ENCODE measurements at places on chromosomes 11 and 22.

DNA sequence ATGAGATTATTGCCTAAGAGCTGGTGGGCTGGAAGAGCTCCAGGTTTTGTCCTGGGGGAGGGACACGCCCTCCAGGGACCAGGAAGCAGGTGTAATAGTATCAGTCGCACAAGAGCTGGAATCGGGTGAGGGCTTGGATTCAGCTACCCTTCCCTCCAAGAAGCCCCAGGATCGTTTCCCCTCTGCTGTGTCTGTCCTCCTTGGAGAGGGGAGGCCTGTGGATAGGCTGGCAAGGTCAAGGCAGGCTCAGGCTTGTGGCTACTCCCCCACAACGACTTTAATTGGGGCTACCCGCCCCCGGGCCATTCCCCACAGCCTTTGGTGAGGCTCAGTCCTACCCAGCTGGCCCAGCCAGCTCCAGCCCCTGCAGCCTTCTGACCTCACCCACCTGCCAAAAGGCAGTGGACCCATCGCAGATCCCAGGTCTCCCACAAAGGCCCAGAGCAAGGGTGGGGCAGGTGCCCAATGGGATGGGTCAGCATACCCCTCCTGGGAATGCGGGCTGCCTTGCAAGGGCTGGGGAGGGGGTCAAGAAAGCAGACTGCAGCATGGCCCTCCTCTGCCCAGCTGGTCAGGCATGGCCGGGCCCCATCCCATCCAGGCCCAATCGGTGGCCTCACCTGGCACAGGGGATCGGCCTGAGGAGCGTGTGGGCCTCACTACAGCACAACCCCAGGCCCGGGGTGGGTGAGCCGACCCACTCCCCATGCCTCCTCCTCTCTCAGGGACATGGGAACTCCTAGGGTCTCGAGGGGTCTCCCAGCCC, 1.0 kb downstream of the CTSD start:
- DNase-seq, result no peak

DNA sequence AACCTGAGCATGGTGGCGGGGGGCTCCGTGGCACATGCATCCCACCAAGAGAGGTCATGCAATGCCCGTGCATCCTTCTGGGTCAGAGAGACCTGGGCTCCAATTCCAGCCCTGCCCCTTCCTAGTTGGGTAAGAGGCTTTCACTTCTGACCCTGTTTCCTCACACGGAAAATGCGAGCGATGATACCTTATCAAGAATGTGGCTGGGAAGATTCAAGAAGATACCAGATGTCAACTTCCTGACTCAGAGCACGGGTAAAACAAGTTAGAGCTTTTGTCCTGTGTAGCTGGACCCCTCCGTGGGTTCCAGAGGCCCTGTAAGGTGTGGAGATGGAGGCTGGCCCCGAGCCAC, 8.7 kb upstream of the DGKZ start:
- DNase-seq, result no peak

DNA sequence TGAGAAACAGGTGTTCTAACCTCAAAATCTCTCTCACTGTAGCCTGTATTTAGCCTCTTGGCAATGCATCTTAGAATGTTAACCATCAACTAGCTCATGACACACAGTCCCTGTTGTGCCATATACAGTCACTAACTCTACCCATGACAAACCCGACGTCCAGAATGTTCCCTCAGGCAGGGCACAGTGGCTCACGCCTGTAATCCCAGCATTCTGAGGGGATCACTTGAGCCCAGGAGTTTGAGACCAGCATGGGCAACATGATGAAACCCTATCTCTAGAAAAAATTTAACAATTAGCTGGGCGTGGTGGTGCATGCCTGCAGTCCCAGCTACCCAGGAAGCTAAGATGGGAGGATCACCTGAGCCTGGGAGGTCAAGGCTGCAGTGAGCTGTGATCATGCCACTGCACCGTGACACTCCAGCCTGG, 18.2 kb upstream of the CCDC34 start:
- no peak for DNase-seq

GRCh38 chr11:47101406-47101805, 75.3 kb downstream of the ARFGAP2 start:
- DNase-seq, result no peak

DNA sequence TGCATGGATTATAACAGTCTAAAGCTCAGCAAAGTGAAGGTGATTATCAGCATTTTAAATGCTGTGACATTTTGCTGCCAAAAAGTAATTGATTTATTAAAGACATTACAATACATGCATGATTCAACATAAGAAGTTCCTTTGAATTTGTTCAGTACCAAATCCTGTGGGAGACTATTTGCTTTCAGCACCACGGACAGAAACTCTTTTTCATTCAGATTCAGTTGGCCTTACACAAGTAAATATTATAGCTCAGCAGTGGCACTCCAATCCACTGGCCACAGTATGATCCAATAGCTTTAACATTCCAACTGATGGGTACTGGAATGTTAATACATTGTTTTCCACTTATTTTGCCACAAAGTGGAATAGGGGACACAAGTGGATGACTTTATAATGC, 806.7 kb downstream of the NTM start:
- DNase-seq, result no peak

GRCh38 chr11:128420265-128420664, 167.1 kb downstream of the ETS1 start:
- no peak for DNase-seq

DNA sequence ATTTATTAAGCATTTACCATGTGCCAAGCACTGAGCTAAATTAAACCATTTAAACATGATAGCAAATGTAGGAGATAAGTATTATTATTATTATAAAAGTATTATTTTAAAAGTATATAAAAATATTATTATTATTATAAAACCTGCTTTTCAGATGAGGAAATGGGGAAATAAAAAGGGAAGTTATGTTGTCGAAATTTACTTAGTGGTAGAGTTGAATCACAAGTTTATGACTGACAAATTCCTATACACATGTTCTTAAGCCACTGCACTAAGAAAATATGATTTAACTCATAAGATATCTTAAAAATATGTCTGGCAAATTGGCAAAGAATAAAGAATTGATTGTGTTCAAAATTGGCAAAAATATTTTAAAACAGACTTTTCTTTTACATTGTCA, 53.8 kb downstream of the CASP12 start:
- no peak for DNase-seq

DNA sequence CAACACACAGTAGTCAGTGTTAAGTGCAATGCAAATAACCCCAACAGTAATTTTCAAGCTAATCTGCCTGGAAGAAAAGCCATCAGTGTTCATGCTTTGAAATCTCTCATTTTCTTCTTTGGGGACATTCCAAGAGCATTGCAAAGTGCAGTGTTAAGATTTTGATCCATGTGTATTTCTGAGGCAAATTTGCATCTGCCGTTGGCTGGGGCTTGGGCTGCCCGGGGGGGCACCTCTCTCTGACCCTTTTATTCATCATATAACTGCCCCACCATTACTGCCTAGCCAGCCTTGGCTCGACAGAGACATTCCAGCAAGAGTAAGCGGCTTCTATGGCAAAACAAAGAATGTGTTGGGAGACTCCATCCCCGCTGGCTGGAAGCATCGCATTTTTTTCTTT, 483.5 kb downstream of the BRD1 start:
- no peak for DNase-seq

- DNase-seq, result no peak
Observed at GRCh38 chr11:111573821-111574249, 28.4 kb upstream of the SIK2 start.

- DNase-seq, result no peak
Observed at GRCh38 chr11:32416301-32416700, 19.0 kb downstream of the WT1 start.

- peak; percentile 98 for DNase-seq
Observed at GRCh38 chr11:65111744-65112545, at the start of gene TM7SF2. TM7SF2 (plus strand) TSS chr11:65111872; CDS start chr11:65112016, 144 bp downstream.

DNA sequence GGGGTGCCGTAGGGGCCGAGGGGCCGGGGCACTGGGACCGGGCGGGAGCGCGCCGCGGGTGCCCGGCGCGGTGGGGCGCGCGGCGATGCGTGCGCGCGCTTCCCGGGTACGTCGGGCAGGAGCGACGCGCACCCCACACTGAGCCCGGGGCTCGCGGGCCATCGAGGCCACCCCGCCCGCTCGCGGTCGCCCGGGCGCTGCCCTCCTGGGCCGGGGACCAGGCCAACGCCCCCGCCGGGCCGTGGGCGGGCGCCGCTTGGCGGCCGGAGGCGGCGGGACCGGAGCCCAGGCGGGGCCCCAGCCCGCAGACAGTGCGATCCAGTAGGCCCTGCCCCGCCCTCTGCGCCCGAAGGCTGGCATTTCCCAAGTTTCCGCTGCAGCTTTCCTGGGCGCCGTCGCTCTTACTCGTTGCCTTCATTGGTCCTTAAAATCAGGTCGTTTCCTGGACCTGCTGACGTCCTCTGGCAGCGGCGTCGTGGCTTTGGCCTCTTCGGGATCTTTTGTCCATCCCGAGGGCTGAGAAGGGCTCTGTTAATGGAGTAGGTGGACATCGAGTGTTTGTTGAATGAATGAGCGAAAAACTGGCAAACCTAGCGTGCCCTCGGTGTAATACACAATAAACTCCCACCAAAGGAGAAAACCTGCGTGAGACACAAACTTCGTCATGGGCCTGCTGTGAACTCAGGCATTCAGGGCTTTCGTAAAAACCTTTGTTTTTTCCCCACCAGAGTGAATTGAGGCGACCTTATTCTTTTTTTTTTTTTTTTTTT, 638 bp downstream of the PARVA start:
- DNase-seq, result peak; percentile 14

DNA sequence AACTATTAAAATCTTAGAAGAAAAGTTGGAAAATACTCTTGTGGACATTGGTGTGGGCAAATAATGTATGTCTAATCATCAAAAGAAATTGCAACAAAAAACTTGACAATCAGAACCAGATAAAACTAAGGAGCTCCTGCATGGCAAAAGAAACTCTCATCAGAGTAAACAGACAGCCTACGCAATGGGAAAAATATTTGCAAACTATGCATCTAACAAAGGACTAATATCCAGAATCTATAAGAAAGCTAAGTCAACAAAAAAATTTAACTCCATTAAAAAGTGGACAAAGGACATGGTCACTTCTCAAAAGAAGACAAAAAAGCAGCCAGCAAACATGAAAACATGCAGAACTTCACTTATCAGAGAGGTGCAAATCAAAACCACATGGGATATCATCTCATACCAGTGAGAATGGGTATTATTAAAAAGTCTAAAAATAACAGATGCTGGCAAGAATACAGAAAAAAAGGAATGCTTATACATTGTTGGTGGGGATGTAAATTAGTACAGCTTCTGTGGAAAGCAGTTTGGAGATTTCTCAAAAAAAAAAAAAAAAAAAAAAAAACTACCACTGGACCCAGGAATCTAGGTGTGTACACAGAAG, 99.7 kb upstream of the TOP3B start:
- no peak for DNase-seq

DNA sequence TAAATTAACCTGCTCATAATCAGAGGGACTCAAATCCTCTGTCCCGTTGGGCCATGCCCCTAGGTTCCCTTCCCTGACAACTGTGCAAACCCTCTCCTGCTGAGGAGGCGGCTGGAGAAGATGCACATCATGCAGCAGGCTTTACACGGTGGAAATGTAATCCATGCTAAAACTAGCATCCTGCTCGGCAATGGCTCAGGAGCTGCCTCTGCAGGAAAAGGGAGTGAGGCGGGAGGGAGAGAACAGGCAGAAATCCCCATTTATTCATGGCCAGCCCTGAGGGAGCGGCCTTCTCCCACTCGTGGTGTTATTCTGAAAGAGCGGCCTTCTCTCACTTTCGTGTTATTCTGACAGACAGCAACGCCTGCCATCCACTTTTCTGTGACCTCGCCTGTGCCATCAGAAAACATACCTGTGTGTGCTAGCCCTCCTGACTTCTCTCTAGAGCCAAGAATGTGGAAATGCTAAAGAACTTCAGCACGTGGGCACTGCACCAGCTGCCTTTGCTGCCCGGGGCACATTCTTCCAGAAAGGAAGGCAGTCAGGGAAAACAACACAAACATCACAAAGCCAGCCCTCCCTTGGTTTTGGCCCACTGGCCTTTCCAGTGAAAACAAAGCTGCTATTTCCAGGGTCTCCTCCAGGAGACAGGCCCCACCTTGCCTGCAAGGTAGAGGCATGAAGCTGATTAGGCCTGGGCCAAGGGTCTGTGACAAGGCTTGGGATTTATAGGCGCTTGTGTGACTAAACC, 62.9 kb upstream of the BID start:
- no peak for DNase-seq

- no peak for DNase-seq
Observed at GRCh38 chr11:79331203-79331901, 109.5 kb downstream of the TENM4 start.

GRCh38 chr11:20011307-20011951, 148.8 kb downstream of the DBX1 start:
- no peak for DNase-seq

- DNase-seq, result no peak
Observed at GRCh38 chr11:3823303-3823702, 14.9 kb downstream of the PGAP2 start.

DNA sequence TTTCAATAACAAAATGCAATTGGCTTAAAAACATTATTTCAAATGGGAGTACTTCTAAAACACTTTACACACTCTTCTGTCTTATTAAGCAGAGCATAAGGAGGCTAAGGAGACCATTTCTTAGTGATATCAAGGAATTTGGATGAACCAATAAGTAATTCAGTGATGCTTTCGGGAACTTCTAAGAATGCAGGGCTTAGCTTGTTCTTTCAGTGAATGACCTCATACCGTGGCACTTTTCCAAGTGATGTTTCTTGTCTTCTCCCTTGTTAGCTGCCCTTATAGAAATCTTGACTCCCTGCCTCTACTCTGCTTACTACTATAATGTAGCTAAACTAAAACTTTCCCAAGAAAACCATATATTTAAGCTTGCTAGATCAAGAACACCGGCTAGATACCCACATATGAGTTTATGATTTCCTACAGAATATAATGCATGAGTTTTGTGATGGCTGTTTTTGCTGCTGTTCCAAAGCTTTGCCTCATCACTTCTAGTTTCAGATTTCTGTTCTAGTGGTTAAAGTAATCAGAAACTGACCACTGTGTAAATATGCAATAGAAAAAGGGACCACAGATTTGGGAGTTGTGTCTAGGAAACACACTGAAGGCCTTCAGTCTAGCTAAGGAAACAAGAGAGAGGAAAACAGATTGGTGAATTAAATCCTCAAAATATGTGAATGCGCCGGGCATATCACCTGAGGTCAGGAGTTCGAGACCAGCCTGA, 37.5 kb upstream of the STK33 start:
- no peak for DNase-seq

- DNase-seq, result no peak
Observed at GRCh38 chr11:35507688-35508087, 17.7 kb downstream of the PAMR1 start.

GRCh38 chr11:116870054-116870453, 32.6 kb upstream of the APOA1 start:
- no peak for DNase-seq

- DNase-seq, result no peak
Observed at GRCh38 chr11:761526-762108, 14.4 kb downstream of the TALDO1 start.

DNA sequence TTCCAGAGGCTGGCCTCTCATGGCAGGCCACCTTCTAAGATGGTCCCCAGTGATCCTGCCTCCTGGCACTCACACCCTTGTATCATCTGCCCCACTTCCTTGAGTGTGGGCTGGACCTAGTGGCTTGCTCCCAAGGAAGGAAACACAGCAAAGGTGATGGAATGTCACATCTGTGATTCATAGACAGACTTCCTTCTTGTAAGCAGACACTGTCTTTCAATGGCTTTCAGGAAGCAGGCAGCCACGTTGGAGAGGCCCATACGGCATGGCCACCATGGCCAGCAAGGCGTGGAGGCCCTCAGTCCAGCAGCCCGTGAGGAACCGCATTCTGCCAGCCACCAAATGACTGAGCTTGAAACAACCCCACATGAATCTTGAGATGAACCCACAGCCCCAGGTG, 11.3 kb downstream of the LMO1 start:
- DNase-seq, result no peak

GRCh38 chr11:6319001-6319703, 1.1 kb downstream of the CAVIN3 start:
- DNase-seq, result no peak
